ENCODE measurements at places on chromosomes 13 and 19. TPM values are rescaled to one million over a fixed set of nuclear protein-coding genes. Genes with fewer than 3 reads are reported as not detected.

DNA sequence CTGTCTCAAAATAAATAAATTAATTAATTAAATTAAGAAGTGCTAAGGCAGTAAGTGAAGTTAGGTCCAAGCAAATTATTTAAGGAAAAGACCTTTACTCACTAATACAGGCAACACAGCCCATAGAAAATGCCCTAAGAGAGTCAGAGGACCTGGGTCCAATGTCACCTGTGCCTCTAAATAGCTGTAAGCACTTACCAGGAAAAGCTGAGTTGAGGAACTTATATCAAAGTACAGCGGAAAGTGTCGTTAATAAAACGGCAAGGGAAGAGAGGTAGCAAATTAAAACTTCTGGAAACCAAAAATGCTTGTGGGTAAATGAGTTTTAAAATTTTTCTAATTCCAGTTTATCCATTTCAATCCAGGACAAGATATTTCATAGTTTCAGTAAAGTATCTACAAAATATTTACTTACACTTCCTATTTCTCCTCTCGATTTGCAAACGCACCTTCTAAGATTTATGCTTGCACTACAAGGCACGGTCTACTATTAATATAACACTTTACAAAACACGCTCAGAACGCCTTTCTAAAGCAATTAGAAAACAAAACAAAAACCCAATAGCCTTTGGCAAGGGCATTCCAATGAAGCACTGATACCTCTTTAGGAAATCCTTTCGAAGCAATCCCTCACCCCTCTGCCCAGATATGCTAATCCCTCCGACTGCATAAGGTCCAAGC lies 963 bp downstream of the VPS36 start:
- DNase-seq = no peak

DNA sequence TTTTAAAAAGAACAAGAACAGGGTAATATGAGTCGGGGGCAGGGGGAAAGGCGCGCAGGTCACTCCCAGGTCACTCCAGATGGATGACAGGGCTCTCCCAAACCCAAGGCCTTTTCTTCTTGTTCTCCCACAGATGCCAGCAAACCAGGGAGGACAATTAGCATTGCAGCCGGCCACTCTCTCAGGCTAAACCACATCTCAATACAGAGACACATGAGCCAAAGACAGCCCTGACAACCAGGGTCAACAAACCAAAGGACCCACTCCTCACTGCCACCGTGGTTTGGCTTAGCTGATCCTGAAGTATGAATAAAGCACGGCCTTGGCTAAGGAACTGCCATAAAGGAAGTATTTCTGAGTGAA lies 47.3 kb downstream of the LATS2 start:
- DNase-seq = no peak

- DNase-seq = no peak
Observed at GRCh38 chr19:29535984-29536508, 10.3 kb downstream of the VSTM2B start.

- no peak for DNase-seq
Observed at GRCh38 chr13:45132369-45133064, 12.2 kb downstream of the GTF2F2 start.

- peak; percentile 8 for DNase-seq
Observed at GRCh38 chr13:50758796-50759195, 84.7 kb downstream of the DLEU7 start.

- DNase-seq = no peak
Observed at GRCh38 chr13:114144606-114145244, 12.3 kb upstream of the RASA3 start.

- no peak for DNase-seq
Observed at GRCh38 chr13:104414771-104415170, 1348.6 kb upstream of the SLC10A2 start.

RHPN2 gene
- 19.9 TPM for total RNA-seq

UBE2L5 gene
- not detected for total RNA-seq

ITGBL1 gene
- 0.65 TPM for total RNA-seq
